ENCODE measurements at places on chromosomes 5 and 9. TPM values are rescaled to one million over a fixed set of nuclear protein-coding genes. Genes with fewer than 3 reads are reported as not detected.

DNA sequence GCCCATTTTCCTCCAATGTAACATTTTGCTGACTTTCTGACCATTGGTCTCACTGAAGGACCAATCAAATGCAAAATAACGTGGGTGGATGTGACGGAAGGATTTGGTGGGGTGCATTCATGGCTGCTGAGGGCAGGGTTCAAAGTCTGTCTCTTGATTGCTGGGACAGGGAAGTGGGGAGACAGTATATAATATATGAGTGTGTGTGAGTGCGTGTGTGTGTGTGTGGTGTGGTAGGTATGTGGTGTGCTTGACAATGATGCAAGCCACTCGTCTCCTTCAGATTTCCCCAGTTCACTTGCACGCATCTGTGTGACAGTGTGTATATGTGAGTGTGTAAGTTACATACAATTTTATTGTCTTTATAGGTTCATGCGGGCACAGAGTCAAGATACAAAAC, 477.3 kb downstream of the DIRAS2 start:
- peaks cover 9% of the 10 kb centered on the region for H3K27me3 ChIP-seq
- no peak for DNase-seq
- no peak overlapping the region for H3K4me3 ChIP-seq
- no peaks in the 10 kb centered on the region for H3K4me1 ChIP-seq
- no peaks in the 10 kb centered on the region for H3K36me3 ChIP-seq
- H3K27ac ChIP-seq: no peak overlapping the region

DNA sequence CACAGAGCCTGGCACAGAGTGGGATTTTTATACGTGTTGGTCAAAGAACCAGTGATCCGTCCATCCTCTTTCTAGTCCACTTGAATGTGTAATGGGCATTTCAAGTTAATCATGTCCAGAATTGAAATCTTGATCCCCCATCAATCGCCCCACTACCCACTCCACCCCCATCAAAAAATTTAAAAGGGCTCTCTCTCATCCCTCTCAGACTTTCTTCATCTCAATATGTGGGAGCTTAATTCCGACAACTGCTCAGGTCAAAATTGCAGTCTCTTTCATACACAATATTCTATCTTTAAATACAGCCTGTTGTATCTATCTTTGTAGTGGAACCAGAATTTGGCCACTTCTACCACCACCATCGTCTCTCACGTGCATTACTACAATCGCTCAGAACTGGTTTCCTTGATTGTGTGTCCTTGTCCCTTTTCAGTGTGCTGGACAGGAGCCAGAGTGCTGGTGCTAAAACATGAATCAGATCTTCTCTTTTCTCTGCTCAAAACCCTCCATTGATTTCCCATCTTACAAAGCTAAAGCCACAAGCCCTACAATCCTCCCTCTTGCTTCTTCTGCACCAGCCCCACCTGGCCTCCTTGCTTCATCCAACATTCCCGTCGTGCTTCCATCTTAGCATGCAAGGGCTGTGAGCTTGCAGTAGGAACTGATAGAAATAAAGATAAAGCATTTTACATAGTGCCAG, 786 bp upstream of the KIF3A start:
- H3K27me3 ChIP-seq: no peaks in the 10 kb centered on the region
- H3K4me3 ChIP-seq: peak overlapping the region; percentile 55
- no peak for DNase-seq
- H3K4me1 ChIP-seq: peaks cover 33% of the 10 kb centered on the region

Gene TRAF1
- 103 TPM for total RNA-seq

- no peak overlapping the region for H3K4me3 ChIP-seq
- no peaks in the 10 kb centered on the region for H3K36me3 ChIP-seq
- no peaks in the 10 kb centered on the region for H3K4me1 ChIP-seq
- DNase-seq: no peak
- no peaks in the 10 kb centered on the region for H3K27me3 ChIP-seq
- no peak overlapping the region for H3K27ac ChIP-seq
Measured at GRCh38 chr9:118896324-118897000, 472.8 kb downstream of the BRINP1 start.

Gene SPINK4
- total RNA-seq: not detected

DNA sequence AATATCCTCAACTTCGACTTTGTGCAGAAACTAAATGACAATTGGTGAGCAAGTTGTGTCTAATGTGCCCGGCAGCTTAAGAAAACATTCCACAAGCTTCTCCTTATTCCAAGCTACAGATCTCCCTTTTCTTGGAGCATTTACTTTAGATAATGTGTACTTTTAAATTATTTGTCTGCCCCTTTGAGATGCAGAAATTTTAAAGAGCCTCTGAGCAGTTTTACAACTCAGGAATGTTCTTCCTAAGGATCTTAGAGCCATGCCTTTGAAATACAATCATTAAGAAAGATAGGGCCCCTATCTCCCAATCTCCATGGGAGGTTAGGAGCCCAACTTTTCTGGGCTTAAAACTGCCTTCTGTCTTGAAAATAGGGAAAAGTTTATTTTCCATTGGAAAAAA, 723.7 kb upstream of the COX7C start:
- no peak for DNase-seq
- H3K4me3 ChIP-seq: no peak overlapping the region
- no peaks in the 10 kb centered on the region for H3K4me1 ChIP-seq
- no peaks in the 10 kb centered on the region for H3K36me3 ChIP-seq

DNA sequence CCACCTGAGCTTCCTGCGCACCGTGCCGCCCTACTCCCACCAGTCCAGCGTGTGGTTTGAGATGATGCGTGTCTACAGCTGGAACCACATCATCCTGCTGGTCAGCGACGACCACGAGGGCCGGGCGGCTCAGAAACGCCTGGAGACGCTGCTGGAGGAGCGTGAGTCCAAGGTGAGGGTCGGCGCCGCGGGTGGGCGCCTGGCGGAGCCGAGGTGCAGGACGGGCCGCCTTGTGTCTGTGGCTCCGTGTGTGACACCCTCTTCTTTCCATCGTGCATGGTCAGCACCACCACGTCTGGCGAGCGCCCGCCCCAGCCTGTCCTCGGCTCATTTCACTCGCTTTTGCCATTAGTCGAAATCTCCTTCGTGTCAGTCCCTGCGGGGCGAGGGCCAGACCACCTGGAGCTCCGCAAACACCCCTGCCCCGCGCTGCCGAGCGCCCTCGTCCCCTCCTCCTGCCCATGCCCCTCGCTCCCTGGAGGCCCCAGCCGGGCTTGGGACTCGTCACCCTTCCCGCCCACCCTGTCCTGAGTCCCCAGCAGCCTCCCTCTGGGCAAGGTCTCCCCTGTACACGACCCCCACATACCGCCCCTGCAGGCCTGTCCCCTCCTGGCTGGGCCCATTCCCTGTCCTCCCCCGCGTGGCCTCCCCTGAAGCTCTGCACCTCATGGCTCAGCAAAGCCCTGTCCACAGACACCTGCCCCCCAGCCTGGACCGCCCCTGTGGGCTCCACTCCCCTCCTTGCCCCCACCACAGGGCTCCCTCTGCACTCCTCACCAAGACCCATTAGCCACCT, 7.0 kb downstream of the GRIN1 start:
- H3K4me3 ChIP-seq: no peak overlapping the region
- H3K27ac ChIP-seq: no peak overlapping the region
- peaks cover 6% of the 10 kb centered on the region for H3K36me3 ChIP-seq
- peaks cover 4% of the 10 kb centered on the region for H3K4me1 ChIP-seq
- DNase-seq: no peak
- peaks cover 31% of the 10 kb centered on the region for H3K27me3 ChIP-seq

GRCh38 chr5:76199336-76200318, 116.4 kb downstream of the SV2C start:
- H3K4me3 ChIP-seq: no peak overlapping the region
- H3K36me3 ChIP-seq: peaks cover 3% of the 10 kb centered on the region
- DNase-seq: no peak
- peaks cover 21% of the 10 kb centered on the region for H3K27me3 ChIP-seq

DNA sequence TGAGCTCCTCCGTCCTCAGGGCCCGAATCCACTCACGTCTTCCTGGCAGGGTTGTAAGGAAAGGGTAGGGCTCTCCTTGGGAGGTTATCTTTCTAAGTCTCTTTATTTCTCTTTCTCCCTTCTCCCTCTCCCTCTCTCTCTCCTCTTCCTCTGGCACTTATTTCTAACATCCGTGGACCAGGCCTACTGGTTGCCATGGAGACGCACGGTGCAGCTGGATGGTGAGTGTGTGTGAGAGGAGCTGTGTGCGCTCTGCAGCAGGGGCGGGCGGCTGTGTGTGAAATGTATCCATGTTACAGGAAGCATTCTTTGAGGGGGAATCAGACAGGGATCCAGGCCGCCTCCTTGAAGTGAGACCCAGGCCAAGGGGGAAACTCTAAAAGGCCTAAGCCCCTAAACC, 32.2 kb downstream of the PCDH1 start:
- peaks cover 34% of the 10 kb centered on the region for H3K27me3 ChIP-seq
- peaks cover 2% of the 10 kb centered on the region for H3K36me3 ChIP-seq
- H3K27ac ChIP-seq: no peak overlapping the region
- peaks cover 13% of the 10 kb centered on the region for H3K4me1 ChIP-seq
- DNase-seq: no peak

Gene BARX1
- total RNA-seq: not detected

- H3K4me1 ChIP-seq: no peaks in the 10 kb centered on the region
- H3K27me3 ChIP-seq: no peaks in the 10 kb centered on the region
- no peak for DNase-seq
- H3K4me3 ChIP-seq: no peak overlapping the region
Measured at GRCh38 chr5:136992796-136993489, 506.2 kb downstream of the SPOCK1 start.

DNA sequence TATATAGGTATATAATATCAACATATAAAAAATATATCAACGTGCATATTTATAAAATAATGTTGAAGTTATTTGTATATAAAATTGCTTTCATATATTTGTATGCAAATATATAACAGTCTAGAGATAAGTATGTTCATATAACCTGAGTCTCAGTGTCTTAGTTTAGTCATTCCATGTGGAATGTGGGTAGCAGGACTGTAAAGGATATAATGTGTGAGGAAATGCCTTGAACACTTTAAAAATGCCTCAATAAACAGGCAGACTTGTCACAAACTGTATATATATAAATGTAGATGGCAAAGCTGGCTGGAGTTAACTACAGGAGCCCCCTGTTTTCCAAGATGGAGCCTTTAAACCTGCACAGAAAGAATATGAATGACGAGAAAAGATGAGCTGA, 48.4 kb downstream of the CCDC125 start:
- H3K27ac ChIP-seq: no peak overlapping the region
- peaks cover 2% of the 10 kb centered on the region for H3K4me1 ChIP-seq
- H3K36me3 ChIP-seq: peaks cover 3% of the 10 kb centered on the region
- DNase-seq: no peak
- H3K4me3 ChIP-seq: no peak overlapping the region
- H3K27me3 ChIP-seq: no peaks in the 10 kb centered on the region

- DNase-seq: no peak
- H3K27ac ChIP-seq: no peak overlapping the region
- no peaks in the 10 kb centered on the region for H3K27me3 ChIP-seq
Measured at GRCh38 chr5:4879693-4880303, 260.3 kb upstream of the ADAMTS16 start.

DNA sequence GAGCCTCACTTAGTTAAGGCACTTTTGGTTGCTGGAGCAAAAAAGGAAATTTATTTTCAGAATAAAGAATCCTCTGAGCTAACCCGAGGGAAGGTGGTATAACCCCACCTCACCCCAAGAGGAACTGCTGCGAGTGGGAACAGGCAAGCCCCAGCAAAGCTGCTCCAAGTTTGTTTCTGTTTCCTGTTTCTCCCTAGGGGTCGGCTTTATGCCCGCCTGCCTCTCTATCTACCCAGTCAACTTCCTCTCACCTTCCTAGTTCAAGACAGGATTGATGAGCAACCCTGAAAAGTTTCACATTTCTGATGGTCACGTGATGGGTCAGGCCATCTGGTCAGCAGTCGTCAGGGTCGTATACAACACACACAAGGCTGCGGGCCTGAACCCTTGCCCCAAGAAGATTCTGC, 31.1 kb downstream of the TRIO start:
- peaks cover 46% of the 10 kb centered on the region for H3K27me3 ChIP-seq
- no peak overlapping the region for H3K27ac ChIP-seq
- peaks cover 3% of the 10 kb centered on the region for H3K36me3 ChIP-seq
- no peak for DNase-seq

Gene FBP2
- not detected for total RNA-seq

GRCh38 chr9:130537346-130538050, 41.9 kb upstream of the FUBP3 start:
- peak overlapping the region; percentile 61 for H3K4me3 ChIP-seq
- H3K4me1 ChIP-seq: peaks cover 13% of the 10 kb centered on the region
- peaks cover 81% of the 10 kb centered on the region for H3K27me3 ChIP-seq
- no peak overlapping the region for H3K27ac ChIP-seq

DNA sequence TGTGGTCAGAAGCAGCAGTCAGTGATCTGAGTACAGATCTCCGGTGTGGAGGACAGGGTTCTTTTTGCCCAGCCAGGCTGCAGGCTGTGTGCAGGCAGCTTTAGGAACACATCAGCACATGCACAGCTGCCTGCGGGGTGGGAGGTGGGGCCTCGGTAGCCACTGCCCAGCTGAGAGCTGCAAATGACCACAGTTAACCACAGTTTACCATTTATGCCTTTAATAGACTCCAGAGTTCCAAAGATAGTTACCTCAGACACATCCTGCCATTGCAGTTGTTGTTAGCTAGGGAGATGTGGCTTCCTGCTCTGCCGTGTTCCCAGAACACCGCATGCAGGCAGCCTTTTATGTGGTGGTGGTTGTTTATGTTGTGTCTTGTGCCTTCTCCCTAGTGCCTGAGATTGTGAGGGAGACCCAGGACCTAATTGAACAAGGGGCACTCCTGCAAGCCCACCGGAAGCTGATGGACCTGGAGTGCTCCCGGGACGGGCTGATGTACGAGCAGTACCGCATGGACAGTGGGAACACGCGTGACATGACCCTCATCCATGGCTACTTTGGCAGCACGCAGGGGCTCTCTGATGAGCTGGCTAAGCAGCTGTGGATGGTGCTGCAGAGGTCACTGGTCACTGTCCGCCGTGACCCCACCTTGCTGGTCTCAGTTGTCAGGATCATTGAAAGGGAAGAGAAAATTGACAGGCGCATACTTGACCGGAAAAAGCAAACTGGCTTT, 10.2 kb downstream of the EXOC3 start:
- no peak overlapping the region for H3K4me3 ChIP-seq
- H3K4me1 ChIP-seq: peaks cover 26% of the 10 kb centered on the region
- H3K27me3 ChIP-seq: no peaks in the 10 kb centered on the region
- no peak for DNase-seq
- H3K36me3 ChIP-seq: peaks cover 33% of the 10 kb centered on the region

DNA sequence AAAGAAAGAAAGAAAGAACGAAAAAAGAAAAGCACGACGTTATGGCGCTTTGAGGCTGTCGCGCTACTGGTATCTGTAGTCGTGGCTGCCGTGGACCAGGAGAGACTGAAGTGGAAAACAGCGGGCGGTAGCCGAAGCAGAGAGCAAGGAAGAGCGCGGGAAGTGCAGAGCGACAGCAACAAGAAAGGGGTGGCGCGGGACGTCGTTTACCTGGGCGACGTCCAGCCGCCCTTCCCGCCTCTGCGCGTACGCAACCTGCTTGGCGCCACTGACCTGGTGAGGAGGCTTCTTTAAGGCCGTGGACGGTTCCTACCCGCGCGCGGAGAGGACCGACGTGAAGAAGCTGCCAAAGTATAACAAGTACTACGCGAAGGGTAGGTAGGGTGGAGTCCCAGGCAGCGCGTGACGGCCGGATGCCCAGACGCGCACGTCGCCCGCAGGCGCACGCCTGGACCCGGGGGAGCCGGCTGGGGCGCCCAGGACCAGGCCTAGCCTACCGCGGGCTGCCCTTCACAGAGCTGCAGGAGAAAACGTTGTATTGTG, 15.4 kb downstream of the CCL28 start:
- peak overlapping the region; percentile 99 for H3K4me3 ChIP-seq
- H3K27me3 ChIP-seq: no peaks in the 10 kb centered on the region
- H3K4me1 ChIP-seq: peaks cover 11% of the 10 kb centered on the region

Data from T-helper 17 cell (primary cell).